Large intestine (tissue), 12 donors: ENCODE measurements at places on chromosomes 16 and 17.

DNA sequence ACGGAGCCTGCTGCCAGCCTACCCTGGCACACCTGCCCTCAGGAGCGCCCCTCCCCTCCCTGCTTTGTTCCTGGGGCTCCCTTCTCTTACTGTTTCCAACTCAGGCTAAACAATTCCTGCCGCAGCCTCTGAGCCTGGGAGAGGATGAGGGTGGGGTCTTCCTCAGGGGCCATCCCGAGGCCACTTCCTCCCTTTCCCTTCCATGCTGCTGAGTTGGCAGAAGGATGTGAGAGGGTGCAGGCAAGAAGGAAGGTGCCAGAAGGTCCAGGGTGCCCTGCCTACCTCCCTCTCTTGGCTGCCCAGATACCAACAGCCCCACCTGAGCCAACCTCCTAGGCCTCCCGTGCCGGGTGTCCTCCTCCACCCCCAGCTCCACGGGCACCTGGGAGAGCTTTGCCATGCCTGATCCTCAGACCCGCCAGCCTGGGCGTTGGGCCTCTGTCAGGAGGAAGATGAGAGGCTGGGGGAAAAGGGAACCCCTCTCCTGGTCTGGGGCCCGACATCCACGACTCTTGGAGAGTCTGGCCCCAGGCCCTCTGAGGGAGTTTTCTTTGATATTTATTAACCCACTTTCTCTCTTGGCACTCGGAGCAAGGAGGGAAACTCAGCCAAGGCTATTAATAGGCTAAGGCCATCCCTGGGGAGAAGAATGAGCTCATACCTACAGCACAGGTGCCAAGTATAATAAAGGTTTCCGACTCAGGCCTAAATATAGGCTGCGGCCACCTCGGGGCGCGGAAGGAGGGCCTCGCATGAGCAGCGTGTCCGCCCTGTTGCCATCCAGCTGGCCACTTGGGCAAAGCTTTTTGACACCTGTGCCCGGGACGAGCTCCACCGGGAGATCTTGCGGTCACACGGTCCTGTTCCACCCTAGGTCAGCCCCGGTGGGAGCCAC lies 232.0 kb downstream of the ENGASE start:
- no peak for DNase-seq

- no peak for DNase-seq
Measured at GRCh38 chr16:74583926-74584666, 22.8 kb downstream of the GLG1 start.

DNA sequence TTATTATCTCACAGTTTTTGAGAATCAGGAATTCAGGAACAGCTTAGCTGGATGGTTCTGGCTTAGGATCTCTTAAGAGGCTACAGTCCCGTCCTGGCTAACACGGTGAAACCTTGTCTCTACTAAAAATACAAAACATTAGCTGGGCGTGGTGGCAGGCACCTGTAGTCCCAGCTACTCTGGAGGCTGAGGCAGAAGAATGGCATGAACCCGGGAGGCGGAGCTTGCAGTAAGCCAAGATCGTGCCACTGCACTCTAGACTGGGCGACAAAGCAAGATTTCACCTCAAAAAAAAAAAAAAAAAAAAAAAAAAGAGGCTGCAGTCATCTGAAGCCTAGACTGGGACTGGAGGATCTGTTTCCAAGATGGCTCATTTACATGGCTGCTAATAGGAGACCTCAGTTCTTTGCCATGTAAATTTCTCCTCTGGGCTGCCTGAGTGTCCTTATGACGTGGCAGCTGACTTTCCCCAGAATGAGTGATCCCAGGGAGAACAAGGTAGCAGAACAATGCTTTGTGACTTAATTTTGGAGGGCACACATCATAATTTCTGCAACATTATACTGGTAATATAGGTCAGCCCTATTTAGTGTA lies 95.8 kb upstream of the CORO6 start:
- no peak for DNase-seq

DNA sequence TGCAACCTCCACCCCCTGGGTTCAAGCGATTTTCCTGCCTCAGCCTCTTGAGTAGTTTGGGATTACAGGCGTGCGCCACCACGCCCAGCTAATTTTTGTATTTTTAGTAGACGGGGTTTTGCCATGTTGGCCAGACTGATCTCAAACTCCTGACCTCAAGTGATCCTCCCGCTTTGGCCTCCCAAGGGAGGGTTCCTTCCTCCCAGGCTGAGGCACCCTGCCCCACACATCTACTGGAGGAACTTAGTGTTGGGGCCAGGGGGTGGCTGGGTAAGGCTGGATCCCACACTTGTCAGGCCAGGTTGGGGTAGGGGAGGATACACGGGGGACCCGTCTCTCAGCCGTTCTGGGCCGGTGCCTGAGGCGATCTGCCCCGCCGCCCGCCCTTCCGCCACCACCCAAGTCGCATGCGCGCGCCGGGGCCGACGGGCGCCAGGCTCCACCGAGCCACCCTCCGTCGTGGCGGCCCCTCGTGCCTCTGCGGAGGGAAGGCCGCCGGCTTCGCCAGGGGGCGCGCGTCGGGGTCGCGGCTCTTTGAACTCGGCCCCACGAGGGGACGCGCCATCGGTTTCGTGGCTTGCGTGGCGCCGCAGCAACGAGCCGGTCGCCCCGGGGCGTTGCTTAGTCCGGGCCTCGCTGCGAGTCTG lies 15.9 kb downstream of the GRB7 start:
- no peak for DNase-seq

GRCh38 chr17:13002761-13003453 lies 14.9 kb downstream of the ELAC2 start:
- peak; percentile 42 for DNase-seq

GRCh38 chr16:25010542-25010941 lies 4.6 kb downstream of the ARHGAP17 start:
- DNase-seq = no peak

- DNase-seq = no peak
Measured at GRCh38 chr17:17835415-17836249, 1.2 kb downstream of the SREBF1 start.

GRCh38 chr16:19706846-19707245 lies 11.2 kb downstream of the KNOP1 start:
- DNase-seq = no peak

GRCh38 chr16:3030222-3031212 lies 6.2 kb downstream of the BICDL2 start:
- no peak for DNase-seq

- peak; percentile 59 for DNase-seq
Measured at GRCh38 chr16:86151239-86151851, 252.4 kb downstream of the IRF8 start.

DNA sequence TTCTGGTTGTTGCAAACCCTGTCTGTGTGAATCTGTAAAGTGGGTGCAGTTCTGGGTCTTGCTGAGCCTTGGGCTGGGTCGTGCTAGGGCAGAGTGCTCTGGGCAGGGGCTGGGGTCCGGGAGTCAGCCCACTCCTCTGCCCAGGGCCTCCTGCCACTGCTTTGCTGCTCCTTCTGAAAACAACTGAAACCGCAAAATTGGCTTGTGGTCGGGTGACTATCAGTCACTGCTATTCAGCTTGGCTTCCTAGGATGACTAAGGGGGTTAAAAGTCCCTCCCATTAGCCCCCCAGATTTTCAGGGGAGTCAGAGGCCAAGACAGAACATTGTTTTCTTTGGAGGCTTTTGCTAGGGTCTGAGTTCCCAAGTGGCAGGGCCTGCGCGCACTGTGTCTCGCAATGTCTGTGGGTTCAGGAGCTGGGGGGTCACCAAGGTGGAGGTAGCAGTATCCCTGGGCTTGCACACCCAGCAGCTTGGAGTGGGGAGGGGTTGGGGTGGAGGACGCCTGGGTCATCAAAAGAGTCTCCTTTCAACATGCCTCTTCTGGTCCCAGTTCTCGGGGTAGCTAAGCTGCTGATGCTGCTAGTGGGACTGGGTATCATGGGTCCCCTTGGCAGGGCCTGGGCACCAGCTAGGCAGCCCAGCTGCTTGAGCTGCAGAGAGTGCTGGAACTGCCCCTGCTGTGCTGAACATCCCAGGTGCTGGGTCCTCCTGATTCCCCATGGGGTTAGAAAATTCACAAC lies 13.5 kb upstream of the TBX21 start:
- no peak for DNase-seq

- no peak for DNase-seq
Measured at GRCh38 chr17:62800585-62800984, 7.5 kb downstream of the MARCHF10 start.

DNA sequence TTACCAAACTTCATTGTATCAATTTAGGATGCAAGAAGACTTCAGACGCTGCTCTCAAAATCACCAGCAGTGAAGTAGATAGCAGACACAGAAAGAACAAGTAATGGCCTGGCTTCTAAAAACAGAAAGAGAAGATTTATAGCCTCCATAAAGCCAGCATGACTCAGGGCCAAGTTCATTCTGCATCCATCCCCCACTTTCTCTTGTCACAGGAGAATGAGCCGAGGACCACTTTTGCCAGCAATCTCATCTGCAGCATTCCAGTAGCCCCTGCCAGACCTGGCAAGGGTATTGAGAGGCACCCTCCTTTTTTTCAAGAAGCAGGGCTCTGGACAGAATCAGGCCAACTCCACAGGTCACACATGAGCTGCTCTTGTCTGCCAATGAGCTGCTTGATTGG lies 355.4 kb upstream of the SOX9 start:
- peak; percentile 41 for DNase-seq

GRCh38 chr17:4090898-4091297 lies 51.9 kb downstream of the ZZEF1 start:
- no peak for DNase-seq

DNA sequence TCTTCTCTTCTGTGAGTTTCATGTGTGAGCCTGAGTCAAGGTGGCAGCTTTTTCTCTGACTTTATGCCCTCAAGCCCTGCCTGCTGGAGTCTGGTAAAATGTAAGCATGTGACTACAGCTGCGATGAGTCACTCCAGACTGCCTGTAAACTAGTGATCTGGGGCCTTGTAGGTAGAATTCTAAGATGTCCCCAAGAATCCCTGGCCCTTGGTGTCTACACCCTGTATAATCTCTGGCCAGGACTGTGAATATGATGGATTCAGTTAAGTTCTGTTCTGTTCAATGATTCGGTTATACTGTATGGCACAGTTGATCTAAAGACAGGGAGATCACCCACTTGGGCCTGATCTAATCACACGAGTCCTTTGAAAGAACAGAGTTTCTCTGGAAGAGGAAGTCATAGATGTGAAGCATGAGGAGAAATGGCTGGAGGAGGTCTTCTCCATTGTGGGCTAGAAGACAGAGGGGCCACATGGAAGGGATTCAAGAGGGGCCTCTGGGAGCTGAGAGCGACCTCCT lies 29.8 kb downstream of the PRSS54 start:
- DNase-seq = peak; percentile 69

GRCh38 chr17:39064374-39064773 lies 87.1 kb downstream of the PLXDC1 start:
- DNase-seq = no peak

- DNase-seq = peak; percentile 21
Measured at GRCh38 chr16:12340151-12340733, 363.7 kb downstream of the SNX29 start.

DNA sequence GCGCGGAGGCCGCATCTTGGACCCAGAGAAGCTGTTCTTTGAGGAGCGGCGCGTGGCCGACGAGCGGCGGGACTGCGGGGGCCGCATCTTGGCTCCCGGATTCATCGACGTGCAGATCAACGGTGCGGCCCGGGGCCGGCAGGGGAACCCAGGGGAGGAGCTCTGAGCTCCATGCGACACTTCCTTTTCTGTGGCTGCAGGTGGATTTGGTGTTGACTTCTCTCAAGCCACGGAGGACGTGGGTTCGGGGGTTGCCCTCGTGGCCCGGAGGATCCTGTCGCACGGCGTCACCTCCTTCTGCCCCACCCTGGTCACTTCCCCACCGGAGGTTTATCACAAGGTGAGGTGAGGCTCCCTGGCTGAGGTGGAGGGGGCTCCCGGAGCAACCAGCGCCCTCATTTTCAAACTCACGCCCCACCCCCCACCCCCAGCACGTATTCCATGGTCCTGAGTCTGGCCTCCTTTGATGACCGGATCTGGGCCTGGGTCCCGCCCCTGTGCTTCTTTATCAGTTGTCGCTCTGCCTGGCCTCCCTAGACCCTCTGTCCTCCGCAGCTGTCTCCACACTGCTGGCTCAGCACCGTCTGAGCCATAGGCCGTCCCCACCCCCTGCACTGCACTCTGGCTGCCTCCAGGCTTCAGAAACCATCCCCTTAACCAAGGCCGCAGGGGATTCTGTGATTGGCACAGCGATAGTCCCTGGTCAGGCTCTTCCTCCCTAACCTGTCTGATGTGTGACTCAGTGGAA lies 787 bp downstream of the AMDHD2 start:
- DNase-seq = peak; percentile 76

GRCh38 chr17:76546556-76547182 lies 6.8 kb downstream of the PRCD start:
- DNase-seq = no peak

DNA sequence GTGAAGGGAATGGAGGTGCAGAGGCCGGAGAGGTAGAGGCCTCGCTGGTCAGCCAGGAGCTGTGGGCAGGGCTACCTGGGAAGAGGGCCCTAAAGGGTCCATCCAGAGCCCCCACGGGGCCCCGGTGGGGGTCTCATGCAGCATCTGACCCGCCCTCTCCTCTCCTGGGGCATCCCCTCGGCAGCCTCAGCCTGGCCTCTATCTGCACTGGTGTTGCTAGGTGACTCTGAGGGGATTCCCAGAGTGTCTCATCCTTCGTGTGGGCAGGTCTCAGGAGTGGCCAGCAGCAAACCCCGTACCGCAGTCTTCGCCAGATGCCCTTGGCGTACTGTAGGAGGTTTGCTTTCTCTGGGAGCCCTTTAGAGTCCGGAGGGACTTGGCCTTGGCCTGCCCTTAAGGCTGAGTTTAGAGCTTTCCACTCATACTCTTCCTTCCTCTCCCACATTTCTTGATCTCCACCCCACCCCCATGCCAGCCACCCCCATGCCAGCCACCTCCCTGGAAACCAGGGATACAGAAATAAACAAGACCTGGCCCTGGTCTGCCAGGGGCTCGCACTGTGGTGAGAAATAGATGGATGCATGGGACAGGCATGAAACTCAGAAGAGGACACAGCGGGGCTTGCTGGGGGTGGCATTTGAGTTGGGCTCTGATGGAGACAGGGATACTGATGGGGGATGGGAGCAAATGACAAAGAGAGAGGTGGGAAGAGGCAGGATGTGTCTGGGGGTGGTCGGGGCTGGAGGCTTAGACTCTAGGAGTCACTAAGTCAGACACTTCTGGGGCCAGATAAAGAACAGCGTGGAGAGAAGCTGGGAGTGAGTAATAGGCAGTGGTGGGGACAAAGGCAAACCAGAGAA lies 9.9 kb downstream of the SLC5A10 start:
- DNase-seq = no peak

DNA sequence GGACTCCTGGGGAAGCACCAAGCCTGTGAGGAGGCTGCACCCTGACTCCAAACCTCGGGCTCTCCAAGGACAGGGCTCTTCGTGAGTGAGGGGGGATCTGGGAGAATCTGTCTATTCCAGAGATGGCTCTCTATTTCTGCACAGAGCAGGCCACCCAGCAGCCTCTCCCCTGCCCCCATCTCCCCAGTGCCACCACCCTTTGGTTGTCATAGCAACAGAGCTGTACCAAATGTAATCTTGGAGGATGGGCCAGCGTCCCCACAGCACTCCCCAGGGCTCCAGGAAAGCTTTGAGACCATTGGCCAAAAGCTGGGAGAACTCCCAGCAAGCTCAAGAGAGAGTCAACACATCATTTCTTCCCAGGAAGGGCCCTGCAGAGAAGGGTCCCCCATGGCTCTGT lies 49.3 kb downstream of the ABCC12 start:
- no peak for DNase-seq
